ENCODE measurements at places on chromosomes 5 and 9.

GRCh38 chr9:130020618-130021017, 22.4 kb downstream of the FNBP1 start:
- no peak for DNase-seq

- no peak for DNase-seq
Observed at GRCh38 chr9:134182554-134183085, 18.3 kb upstream of the RNU6ATAC start.

- no peak for DNase-seq
Observed at GRCh38 chr5:140711794-140712193, 11.5 kb downstream of the ZMAT2 start.

- no peak for DNase-seq
Observed at GRCh38 chr9:127683723-127684122, 23.1 kb upstream of the CFAP157 start.

DNA sequence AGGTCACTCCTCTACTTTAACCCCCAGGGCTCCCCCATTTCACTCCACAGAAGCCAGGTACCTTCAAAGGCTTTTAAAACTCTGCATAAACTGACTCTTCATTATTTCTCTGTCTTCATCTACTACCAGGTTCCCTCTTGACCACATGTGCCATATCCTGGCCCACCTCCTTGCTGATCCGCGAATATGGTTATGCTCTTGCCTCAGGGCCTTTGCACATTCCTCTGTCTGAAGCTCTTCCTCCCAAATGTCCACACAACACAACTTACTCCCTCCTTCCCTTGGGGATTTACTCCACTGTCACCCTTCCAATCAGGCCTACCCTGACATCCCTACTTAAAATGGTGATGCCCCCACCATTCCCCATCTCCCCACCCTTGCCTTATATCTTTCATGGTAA, 134.6 kb upstream of the ANKRD55 start:
- no peak for DNase-seq

GRCh38 chr5:79518718-79519117, 4.8 kb upstream of the HOMER1 start:
- DNase-seq, result no peak

GRCh38 chr9:77541055-77541454, 107.1 kb downstream of the GNA14 start:
- no peak for DNase-seq

GRCh38 chr9:130606887-130607600, 27.7 kb downstream of the FUBP3 start:
- DNase-seq, result no peak

DNA sequence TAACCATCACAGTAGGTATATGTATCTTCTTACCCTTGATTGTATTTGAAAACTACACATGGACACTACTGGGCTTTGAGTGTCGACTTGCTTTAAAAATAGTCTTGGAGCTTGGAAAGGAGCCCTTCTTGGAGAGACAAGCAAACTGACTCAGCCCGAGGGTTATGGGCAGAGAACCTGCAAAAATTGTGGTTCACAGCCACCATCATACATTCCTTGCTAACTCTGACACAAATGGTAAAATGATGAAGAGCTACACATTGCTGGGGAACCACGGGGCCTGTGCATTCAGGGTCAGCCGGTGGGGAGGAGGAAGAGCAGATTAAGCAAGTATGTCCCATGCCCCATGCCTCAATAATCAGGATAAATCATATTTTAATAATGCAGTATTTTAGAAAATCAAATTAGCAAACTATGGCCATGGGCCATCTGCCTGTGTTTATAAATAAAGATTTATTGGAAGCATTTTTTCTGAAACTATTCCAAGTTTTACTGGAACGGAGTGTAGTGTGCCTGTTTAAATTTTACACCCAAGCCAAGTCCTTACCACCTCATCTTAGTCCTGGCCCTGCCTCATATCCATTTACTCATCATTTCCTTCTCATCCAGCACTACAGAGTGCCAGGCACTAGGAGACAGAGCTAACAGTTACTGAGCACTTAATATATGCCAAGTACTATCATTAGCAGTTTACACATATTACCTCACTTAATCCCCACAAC, 195.7 kb downstream of the PALM2AKAP2 start:
- DNase-seq, result no peak

DNA sequence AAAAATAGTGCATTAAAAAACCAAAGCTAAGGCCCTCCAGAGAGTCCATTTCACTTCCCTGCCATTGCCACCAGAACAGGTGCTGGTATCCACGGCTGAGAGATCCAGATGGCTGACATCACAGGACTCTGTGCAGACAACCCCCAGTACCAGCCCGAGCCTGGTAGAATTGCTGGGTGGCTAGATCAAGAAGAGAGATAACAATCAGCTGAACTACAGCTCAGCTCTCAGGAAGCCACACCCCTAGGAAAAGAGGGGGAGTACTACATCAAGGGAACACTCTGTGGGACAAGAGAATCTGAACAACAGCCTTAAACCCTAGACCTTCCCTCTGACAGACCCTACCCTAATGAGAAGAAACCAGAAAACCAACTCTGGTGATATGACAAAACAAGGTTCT, 73.8 kb upstream of the SLIT3 start:
- no peak for DNase-seq

- DNase-seq, result no peak
Observed at GRCh38 chr5:132475987-132476875, 14.3 kb downstream of the IRF1 start.

DNA sequence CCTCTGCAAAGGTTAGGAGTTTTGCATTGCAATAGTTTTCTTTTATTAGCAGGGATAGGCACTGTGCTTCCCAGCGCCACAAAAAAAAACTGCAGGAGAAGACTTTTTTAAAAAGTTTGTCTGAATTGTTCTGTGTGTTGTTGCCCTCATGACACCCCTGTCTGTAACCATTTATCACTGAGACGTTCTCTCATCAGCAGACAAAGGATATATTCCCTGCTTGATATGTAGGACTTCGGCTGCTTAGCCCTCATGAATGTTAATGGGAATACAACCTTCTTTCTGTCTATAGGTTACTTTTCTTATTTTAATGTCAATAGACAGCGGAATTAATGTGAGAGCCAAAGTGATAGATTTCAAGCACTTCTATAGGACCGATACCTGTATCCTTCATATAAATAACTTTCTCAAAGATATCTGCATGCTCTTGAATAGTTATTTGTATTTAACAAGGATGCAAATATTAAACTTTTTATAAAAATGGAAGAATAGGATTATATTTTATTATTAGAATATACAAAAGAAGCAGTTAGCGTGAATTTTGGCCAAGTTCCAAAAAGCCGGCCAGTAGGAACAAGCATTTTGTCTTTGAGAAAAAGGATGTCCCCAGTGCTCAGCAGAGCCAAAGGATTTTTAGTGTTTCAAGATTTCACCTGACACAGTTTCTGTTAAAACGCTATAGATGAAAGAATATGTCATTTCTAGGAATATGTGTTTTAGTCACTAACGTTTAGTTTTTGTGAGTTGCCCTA, 1.5 kb upstream of the LYSMD3 start:
- DNase-seq, result no peak

DNA sequence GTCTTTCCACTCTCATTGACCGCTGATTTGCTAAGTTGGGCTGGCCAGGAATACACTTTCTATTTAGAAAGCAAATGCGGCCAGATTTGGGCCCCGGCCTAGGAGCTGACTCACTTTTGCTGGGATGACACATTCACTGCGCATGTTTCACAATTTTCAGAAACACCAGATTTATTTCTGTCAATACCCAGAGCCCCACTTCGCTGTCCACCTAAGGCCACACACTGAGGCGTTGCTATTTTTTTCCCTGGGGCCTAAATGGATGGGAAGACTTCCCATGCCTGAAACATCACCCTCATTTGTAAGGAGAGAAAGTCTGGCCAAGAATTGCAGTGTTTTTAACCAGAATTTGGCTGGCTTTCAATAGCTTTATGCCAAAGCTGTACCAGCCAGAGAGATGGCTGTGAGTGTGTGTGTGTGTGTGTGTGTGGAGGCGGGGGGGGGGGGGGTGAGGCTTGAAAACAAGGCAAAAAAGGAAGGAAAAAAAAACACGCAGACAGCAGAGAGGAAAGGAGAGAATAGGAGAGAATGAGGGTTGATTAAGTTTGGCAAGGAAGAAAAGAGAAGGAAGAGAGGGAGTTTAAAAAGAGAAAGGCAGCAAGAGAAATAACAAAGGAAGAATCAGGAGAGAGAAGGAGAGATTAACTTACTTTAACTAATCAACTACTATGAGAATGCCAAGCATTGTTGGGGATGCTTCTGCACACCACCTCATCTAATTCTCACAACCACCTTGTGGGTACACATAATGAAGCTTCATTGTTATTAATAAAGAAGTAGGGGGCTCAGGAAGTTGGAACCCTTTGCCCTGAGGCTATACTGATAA, 261.4 kb upstream of the KLF4 start:
- no peak for DNase-seq

GRCh38 chr9:34253460-34253837, 74.6 kb downstream of the UBAP1 start:
- no peak for DNase-seq

GRCh38 chr5:169268019-169268418, 32.9 kb downstream of the SLIT3 start:
- no peak for DNase-seq

DNA sequence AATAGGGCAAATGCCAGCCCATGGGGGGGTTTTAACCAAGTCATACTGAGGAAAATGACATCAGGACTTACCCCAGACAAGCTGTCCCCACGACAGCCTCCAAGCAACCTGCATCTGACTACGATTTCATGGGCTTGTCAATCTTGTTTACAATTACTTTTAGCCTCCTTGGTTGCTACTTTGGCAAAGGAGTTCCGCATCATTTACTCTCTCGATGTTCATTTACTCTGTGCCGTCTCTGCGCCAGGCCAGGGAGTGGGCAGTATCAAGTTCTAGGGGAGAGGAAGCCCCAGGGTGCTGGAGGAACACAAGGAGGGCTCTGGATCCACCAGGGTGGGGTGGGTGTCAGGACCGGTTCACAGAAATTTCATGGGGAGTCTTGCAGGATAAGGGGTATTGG, 23.9 kb downstream of the PTPN3 start:
- no peak for DNase-seq

DNA sequence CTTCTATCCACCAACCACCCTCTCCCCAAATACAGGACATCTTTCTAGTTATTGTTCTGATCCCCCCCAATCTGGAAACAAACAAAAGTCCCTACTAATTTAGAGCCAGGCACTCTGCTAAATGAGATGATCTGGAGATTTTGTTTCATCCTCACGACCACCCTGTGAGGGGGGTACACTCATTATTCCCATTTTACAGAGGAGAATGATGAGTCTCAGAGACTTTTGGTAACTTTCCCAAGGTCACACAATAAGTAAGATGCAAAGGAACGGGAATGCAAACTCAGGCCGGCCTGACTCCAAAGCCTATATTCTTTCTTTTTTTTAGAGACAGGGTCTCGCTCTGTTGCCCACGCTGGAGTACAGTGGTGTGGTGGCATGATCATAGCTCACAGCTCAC, 9.4 kb downstream of the PDGFRB start:
- DNase-seq, result no peak

DNA sequence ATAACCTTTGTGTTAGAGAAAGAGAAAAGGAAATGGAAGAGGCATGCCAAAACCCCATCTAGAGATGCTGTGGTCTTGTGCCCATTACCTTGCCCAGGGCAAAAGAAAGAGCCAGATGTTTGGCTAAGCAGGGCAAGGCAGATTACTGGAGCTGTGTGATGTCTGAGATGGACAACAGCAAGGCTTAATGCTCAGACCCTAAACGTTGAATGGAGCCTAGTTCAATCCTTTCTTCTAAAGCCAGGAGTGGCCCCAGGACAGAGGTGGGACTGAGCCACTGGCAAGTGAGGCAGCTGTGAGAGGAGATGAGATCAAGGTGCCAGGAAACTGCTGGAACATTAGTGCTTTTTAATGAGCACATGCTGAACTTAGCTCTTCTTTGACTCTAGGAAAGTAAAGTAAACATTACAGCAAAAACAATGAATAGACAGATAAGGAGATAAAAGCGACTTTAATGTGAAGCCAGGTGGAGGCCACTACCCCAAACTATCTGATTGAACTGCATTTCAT, 143.0 kb upstream of the EGFLAM start:
- DNase-seq, result no peak

DNA sequence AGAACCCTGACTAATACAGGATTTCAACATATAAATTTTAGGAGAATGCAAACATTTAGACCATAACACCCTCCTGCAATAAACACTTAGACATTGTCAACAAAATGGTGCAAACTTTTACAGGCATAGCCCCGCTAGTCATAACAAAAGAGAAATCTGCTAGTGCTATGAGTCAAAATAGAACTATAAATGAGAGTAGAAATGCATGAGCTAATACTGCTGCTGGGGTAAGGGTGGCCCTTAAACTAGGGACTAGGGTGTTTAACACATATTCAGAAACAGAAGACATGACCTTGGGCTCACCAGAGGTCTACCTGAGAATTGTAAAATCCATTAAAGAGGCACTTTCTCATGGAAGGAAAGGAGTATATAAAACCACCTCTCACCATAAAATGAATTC, 131.6 kb downstream of the TLR4 start:
- no peak for DNase-seq

DNA sequence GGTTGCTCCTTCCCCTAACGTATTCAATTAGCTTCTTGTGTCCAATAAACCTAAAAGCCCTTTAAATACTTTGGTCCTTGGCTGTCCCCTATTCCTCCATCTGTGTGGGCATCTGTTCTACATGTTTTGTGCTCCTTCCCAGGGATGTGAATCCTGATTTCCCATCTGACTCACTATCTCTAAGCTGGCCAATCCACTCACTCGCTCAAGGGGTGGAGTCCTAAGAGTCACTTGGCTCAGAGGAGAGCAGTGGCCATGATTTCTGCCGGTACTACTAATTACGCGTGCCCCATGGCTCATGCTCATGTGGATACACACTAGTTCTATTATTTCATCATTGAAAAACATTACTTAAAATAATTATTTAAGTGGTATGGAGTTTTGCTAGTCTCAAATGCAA, 89.6 kb downstream of the TAF11L14 start:
- no peak for DNase-seq

- DNase-seq, result no peak
Observed at GRCh38 chr5:124923131-124923530, 176.7 kb upstream of the ZNF608 start.

DNA sequence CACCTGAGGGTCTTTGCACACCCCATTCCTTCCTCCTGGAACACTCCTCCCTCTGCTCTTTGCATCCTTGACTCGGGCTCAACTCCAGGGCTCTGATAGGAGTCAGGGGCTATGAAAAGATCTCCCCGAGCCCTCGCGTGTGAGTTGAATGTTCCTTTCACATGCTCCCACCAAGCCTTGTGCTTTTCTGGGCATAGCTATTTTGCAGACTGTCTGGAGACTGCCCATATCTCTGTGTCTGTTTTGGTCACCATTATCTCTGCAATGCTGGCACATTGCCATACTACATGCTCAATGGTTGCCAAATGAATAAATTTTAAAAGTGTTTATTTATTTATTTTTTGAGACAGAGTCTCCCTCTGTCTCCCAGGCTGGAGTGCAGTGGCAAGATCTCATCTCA, 56.9 kb upstream of the PLPP1 start:
- DNase-seq, result no peak

DNA sequence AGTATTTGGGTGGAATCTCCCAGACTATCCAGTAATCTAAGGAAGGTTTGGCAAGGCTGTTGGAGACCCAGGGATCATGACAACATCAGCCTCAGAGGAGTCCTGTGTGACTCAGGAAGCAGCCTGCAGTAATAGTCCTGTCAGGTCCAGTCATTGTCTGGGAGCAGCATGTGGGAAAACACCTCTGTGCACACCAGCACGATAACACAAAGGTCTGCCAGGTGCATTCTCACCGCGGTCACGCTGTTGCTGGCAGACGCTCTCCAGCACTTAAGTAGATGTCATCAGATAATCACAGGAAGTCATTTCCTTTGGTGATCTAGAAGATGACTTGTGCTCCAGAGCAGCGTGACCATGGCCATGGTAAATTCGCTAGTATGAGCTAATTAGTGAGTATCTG, 99.2 kb upstream of the IQGAP2 start:
- DNase-seq, result no peak
